ENCODE measurements at places on chromosomes 2 and 18.

DNA sequence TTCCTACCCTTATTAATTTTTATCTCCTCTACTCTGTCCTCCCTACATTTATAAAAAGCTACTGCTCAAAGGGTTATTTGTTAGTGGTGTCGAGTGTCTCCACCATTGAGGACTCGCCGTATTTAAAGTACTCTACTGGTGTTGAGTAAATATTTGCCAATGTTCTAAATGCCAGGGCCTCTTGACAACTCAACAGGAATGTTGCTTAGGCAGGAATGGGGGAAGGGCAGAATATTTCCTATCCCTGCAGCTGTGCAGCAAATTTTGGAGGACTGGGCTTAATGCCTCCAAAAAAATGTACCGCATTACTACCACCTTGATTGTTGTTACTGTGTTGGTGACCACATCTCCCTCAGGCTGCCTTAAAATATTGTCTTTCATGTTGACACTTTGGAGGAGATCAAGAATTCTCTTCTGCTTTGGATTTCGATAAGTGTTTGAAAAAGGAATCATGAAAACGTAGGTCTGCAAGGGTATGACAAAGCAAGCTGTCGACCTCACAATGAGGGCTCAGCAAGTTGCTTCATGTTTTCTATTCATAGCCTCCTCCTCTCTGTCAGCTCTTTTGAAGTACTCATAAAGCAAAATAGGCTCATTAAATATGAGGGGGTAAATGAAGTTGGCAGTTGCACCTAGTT lies 84.3 kb downstream of the EFEMP1 start:
- DNase-seq, result peak; percentile 98

DNA sequence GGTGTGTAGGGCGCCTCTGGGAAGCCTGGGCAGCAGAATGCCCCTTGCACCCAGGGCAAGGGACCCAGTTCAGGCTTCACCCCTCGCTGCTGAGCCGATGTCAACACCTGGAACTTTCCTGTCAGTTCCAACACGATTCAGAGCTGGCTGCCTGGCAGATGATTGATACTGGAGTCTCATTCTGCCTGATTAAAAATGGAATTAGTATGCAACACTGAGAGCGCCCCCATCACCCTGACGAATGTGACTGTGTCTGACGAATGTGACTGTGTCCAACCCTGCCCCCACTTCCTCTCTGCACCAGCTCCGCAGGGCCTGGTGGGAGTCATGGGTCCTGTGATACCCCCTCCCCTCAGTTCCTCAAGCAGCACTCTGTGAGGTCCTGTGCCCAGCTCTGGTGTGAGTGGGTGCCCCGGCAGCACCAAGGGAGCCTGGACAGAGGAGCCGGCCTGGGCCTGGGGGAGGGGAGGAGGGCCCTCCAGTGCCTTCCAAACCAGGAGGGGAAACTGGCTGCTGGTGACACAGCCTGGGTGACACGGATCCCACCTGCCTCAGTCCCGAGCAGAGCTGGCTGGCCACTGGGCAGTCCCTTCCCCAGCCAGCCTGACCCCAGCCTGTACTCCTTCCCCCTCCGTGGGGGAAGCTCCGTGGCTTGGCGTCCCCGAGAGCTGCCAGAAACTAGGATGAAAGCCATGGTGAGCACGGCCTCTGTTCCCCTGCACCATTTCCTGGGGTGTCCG lies 41.4 kb upstream of the ALPP start:
- DNase-seq, result no peak

- no peak for DNase-seq
These were observed 1204.0 kb downstream of the DSC3 start for GRCh38 chr18:29838556-29838955.

GRCh38 chr2:186309901-186310300 lies 176.2 kb upstream of the ZC3H15 start:
- no peak for DNase-seq

- DNase-seq, result no peak
These were observed 139.5 kb upstream of the SETBP1 start for GRCh38 chr18:44541159-44541558.

DNA sequence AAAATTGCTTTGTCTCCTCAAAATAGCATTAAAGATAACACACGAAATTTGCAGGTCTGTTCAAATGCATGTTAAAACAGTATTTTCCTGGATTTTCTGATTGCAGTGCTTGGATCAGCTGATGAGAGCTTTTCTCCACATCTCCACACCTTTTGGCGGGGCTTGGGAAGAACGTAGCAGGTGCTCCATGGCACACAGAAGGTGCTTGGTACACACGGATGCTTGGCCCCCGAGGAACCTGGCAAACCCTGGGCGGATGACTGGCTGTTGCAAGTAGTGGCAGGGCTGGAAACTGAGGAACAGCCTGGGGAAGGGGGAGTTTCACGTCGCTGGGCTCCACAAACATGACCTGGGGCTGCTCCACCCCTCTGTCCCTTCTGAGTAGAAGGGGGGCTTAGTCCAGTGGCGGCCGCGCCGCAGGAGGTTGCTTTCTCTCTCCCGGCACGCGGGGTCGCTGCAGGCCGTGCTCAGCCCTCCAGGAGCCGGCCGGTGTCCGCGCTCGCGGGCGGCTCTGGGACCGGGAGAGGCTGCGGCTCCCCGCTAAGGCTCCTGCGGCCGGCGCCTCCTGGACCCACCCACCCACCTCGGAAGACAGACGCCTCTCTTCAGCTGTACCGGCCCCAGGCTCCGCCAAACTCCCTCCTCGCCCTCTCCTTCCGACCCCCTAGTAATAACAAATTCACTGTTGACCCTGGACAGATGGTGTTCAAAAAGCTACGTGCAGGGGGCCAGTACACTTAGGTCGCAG lies 69.3 kb downstream of the MARCO start:
- DNase-seq, result no peak

GRCh38 chr2:10568736-10569432 lies 120.8 kb upstream of the ODC1 start:
- no peak for DNase-seq

DNA sequence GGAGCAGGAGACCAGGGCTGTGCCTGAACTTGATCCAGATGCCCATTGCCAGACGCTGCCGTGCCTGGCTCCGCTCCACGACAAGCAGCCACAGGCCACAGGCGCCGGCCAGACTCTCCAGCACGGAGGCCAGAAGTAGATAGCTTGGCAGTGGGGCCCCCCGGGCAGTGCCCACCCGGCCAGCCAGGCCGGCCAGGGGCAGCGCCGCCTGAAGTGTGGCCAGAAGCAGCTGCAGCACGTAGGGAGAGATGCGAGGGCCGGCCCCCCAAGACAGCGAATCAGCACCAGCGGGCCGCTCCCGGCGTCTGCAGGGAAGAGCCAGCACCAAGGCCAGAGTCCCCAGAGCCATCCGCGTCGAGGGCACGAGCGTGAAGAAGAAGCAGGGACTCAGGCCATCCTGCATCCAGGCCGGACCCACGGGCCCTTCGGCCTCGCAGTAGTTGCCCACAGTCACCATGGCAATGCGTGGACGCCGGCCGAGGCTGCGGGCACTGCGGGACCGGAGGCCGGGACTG lies 484 bp downstream of the ABCB6 start:
- peak; percentile 65 for DNase-seq

DNA sequence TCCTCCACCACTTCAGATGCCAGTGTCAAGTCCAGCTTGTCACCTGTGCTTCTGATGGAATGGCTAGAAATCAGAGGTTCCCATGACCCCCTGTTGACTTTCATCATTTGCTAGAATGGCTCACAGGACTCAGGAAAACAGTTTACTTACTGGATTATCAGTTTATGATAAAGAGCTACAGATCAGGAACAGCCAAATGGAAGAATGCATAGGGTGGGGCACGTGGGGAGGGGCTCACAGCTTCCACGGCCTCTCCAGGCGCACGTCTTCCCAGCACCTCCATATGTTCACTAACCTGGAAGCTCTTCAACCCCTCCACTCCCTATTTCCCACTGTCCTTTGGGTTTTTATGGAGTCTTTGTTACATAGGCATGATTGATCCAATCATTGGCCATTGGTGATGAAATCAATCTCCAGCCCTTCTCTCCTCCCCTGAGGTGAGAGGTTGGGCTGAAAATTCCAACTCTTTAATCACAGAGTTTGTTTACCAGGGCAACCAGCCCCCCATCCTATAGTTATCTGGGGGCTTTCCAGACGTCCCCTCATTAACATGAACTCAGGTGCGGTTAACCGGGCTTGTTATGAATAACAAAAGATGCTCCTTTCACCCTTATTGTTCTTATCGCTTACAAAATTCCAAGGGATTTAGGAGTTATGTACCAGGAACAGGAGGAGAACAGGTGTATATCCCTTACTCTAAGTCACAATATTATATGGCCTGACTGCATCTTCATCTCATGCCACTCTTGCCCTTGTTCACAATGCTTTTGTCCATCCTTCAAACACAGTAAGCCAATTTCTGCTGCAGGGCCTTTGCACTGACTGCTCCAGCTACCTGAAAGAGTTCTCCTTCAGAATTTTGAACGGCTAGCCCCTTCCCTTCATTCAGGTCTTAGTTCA lies 35.2 kb downstream of the ANXA4 start:
- DNase-seq, result no peak

- no peak for DNase-seq
These were observed 66.4 kb downstream of the UBE2E3 start for GRCh38 chr2:181046833-181047232.

DNA sequence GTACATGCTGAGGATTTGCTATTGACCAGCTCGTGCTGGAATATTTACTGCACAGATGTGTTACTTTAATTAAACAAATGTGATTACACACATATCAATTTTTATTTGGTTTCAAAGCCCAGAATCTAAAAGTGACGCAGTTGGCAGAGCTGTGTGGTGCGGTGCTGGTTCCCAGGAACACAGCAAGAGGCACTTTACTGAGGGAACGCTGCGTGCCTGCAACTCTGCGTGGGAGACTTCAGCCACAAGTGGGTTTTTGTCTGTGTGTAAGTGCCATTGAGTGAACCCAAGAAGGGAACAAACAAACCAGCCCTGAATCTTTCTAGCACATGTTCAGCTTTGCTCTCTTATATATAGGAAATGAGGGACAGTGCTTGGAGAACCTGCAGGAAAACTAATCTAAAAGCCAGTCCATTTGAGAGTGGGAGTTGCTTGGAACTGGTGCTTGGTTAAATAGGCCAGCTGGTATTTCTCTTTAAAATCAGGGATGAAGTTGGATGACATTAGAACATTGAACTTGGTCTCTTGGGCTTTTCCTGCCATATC lies 196.6 kb upstream of the CELF4 start:
- no peak for DNase-seq

DNA sequence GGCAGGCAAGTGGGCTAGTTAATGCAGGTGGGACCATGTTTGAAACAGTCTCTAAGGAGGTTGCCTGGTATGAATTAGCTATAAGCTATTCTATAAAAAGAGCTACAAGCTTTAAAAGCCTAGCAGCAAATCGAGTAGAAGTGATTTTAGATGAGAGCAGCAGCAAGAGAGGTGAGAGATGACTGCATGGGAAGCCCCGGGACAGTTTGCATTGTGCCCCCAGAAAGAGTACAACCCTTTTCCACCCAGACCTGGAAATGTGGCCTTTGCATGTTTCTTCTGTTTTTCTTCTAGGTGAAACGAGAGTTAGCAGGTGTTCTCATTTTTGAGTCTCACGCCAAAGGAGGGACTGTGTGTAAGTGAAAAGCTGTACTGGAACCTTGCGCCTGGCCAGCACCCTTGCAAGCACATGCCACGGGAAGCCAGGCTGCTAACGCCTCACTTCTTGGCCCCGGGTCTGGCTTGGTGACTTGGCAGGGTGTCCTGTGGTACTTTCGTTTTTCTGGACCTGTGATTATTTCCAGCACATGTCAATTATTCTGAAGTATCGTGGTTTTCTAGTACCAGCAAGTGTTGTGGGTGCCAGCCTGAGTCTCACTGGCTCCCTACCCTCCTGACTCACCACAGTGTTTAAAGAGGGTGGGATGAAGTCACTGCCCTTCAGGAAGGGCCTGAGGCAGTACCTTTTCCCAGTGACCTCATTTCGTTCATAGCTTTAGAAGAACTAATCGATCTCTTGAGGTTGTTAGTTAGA lies 90.3 kb upstream of the MAP3K20 start:
- DNase-seq, result no peak

DNA sequence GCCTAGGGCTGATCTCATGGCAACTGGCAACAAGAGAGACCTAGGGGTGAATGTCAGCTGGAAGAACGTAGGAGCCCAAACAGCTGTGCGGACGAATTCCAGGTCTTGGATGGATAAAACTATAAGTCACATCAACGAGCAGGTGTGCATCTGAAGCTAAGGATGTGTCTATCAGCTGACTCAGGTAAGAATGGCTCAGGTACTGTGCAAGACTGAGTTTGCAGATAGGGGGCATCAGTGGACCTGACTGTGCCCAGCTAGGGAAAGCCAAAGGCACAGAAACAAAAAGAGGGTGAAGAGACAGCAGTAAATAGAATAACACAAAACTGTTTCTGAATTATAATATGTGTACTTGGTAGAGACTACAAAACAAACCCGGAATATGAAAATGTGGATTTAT lies 357.3 kb downstream of the ZEB2 start:
- DNase-seq, result no peak

- DNase-seq, result no peak
These were observed 172.0 kb downstream of the MYO5B start for GRCh38 chr18:50022985-50023384.

- no peak for DNase-seq
These were observed 353.5 kb upstream of the RGPD4 start for GRCh38 chr2:107473150-107473549.

DNA sequence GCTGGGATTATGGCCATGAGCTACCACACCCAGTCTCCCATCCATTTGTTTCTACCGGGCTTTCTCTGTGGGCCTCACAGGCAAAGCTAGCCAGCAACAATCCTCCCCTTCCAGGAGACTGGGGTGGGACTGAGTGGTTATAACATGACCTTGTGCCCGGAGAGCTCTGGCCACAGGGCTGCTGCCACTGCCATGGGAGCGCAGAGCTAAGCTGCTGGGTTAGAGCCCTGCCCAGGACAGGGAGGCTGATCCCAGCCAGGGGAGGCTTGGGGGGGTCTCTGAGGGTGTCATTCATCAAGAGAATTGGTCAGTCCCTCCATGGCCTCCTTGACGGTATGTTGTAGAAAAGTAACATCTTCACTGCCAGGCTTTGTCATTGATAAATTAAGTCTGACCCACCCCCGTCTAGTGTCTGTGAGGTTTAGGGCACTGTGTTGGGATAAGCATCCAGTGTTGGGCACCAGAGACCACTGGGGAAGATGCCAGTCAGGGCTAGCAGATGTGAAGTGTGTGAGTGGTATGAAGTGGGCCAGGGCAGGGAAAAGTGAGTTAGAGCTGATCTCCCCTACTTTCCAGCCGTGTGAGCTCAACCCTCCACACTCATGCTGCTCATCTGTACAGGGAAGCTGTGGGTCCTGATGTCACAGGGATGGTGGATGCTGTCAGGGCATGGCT lies 368.4 kb upstream of the HS6ST1 start:
- no peak for DNase-seq

GRCh38 chr2:26742048-26742770 lies 21.9 kb upstream of the SLC35F6 start:
- no peak for DNase-seq

DNA sequence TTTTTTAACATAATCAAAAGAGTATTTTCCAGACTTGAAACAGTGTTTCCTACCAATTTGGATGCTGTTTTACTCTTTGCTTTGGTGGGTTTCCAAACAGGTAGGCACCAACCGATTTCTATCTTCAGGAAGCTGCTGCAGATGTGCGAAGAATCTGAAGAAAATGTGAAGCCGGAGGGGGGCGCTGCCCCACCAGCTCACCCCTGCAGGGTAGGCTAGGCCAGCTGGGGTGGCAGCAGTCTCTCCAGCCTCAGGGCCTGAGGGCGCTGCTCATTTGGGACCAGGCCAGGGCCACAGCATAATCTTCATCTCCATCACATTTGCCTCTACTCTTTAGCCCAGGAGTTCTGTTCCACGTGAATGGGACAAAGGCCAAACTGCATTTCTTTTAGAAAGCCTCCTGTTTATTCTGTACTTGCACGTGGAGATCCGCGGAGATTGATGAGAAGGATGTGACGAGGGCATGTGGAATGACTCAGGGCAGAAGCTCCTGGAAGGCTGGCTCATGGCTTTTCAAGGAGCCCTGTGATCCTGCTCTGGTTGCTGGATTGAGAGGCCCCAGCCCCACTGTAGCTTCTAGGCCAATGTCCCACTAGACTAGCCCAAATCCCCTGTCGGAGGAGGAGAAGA lies 84.2 kb upstream of the FAM136A start:
- no peak for DNase-seq

All from SHP77 (cell line).